ENCODE measurements at places on chromosomes 12 and 14.

GRCh38 chr14:51307551-51307950 is 67.5 kb downstream of the TMX1 start:
- no peak for DNase-seq

- DNase-seq = no peak
Observed at GRCh38 chr14:104130974-104131651, 7.3 kb upstream of the KIF26A start.

- no peak for DNase-seq
Observed at GRCh38 chr14:95535226-95536021, 574 bp downstream of the GLRX5 start.

DNA sequence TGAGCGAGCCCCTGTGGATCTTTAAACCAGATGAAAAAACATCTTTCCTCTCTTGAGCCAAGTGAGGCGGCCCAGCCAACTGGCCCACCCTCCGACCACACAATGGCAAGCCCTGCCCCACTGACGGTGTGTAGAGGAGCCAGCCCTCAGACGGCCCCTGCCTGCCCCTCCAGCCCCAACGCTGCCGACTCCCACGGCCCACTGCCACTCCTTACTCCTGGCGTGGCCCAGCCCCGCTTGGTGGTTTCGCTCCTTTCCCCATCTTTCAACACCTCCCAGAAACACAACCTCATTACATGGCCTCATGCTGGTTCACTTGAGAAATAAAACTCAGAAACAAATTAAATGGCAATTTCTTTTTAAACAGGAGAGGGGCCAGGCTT is 80.6 kb upstream of the DICER1 start:
- DNase-seq = no peak

GRCh38 chr12:55467836-55468235 is 2.1 kb downstream of the OR6C70 start:
- no peak for DNase-seq

- peak; percentile 63 for DNase-seq
Observed at GRCh38 chr12:46557539-46558373, 185.2 kb upstream of the SLC38A2 start.

DNA sequence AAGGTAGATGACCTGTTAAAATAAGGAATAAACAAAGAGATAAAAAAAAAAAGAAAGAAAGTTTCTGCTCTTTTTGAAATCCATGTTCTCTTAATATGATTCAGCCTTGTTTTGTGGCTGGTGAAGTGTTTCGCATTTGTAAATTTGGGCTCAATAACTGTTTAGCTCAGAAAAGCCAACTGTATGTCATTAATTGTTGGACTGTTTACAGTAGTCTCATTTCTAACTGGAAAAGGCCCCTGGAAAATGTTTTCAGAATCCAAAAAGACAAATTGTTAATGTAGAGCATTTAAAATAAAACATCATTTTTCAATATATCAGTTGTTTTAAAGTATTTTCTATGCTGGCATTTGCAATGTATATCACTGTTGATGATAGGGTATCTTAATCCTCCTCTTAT is 47.4 kb upstream of the DYRK2 start:
- DNase-seq = no peak

DNA sequence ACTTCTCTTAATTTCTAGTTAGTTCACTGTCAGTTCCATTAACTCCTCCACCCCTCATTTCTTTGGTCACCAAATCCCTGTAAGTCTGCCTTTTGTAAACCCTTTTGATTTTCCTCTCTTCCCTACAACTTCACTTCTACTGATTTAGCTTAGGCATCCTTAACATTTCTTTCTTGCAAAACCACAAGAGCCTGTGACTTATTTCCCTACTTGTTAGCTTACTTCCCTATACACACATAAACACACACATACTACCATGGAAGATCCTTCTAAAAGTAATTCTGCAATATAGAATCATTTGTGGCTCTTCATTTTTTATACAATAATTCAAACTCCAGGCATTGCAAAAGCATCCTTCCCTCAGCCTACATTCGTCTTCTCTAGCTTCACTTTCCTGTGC is 494.3 kb upstream of the USP15 start:
- DNase-seq = no peak

DNA sequence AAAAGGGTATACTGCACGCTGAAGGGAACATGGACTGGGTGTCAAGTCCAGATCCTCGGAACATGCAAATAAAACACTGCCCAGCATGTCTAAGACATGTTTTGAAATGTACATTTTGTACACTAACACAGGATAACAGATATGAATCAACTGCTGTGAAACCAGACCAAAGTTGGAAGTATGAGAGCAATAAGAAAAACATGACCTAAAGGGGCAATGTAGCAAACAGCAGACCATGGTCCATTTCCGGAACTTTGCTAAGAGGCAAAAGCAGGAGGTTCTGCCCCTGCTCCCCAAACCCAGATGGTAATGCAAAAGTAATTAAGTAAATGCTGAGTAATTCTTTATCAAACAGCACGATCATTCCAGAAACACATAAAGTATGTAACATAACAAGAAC is 125.2 kb downstream of the SLC25A21 start:
- DNase-seq = peak; percentile 11

- no peak for DNase-seq
Observed at GRCh38 chr14:83575301-83575700, 1954.6 kb upstream of the FLRT2 start.

Data from mammary epithelial cell (primary cell).